Endodermal cell (in vitro differentiated cells): ENCODE measurements at places on chromosomes 13 and 19. TPM values are rescaled to one million over a fixed set of nuclear protein-coding genes. Genes with fewer than 3 reads are reported as not detected.
A peak's percentile ranks its signal among the peaks of the same experiment; 100 is the strongest.

Gene TNFRSF19
- total RNA-seq, result 9.7 and 13.0 TPM in 2 replicates

Gene XAB2
- 44.6 to 47.9 TPM (median 46.6 TPM) in 3 replicates for total RNA-seq

Gene KIR2DL3
- not detected in 2 replicates for total RNA-seq

Gene TEX26
- not detected in 2 replicates for total RNA-seq

Gene INSL3
- total RNA-seq, result 0.80 to 0.84 TPM in 2 of 3 replicates, not detected in the other

DNA sequence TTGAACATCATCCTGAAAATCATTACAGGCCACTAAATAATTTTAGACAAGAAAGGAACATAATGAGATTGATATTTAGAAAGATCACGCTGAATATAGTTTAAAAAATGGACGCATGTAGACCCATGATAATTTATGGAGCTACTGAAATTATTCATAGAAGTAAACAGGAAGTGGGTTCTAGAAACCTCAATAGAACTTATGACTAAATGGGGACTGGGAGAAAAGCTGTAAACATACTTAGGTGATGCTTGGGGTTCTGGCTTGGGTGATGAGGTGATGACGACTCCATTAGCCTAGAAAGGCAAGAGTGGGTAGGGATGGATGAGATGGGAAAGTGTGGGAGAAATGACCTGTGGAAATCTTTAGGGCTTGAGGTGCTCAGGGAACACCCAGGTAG lies 484.0 kb downstream of the MYO16 start:
- H3K27me3 ChIP-seq, result no peaks in the 10 kb centered on the region
- H3K4me3 ChIP-seq, result no peak overlapping the region
- no peak overlapping the region for H3K27ac ChIP-seq
- DNase-seq, result no peak

- no peak for DNase-seq
- no peaks in the 10 kb centered on the region for H3K27me3 ChIP-seq
- H3K4me1 ChIP-seq, result peaks cover 17% of the 10 kb centered on the region
- H3K4me3 ChIP-seq, result no peak overlapping the region
- no peak overlapping the region for H3K27ac ChIP-seq
Observed at GRCh38 chr13:34749046-34749445, 193.0 kb upstream of the NBEA start.

GRCh38 chr13:98773921-98774320 lies 21.4 kb upstream of the SLC15A1 start:
- no peaks in the 10 kb centered on the region for H3K4me1 ChIP-seq
- H3K27ac ChIP-seq, result no peak overlapping the region
- H3K36me3 ChIP-seq, result no peaks in the 10 kb centered on the region
- no peak overlapping the region for H3K4me3 ChIP-seq
- peaks cover 5% of the 10 kb centered on the region for H3K27me3 ChIP-seq
- DNase-seq, result no peak

DNA sequence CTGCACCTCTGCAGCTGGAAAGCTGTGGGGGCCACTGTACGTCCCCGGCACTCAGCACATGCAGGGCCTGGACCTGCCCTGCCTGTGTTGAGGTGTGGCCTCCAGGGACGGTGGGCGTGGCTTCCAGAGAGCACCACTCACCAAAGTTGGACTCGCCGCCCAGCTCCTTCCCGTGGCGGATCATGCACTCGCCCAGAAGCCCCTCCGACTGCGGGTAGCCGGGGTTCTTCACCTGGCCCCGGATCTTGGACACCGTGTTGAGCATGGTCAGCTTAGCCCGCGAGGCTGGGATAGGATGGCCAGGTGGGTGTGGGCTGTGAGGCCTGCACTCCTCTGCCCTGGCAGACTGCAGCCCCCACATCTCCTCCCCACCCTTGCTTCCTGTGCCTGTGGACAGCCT lies 22.0 kb downstream of the MPND start:
- H3K27ac ChIP-seq, result peak overlapping the region; percentile 24
- no peaks in the 10 kb centered on the region for H3K27me3 ChIP-seq
- DNase-seq, result peak; percentile 55
- peaks cover 3% of the 10 kb centered on the region for H3K4me1 ChIP-seq
- no peak overlapping the region for H3K4me3 ChIP-seq

DNA sequence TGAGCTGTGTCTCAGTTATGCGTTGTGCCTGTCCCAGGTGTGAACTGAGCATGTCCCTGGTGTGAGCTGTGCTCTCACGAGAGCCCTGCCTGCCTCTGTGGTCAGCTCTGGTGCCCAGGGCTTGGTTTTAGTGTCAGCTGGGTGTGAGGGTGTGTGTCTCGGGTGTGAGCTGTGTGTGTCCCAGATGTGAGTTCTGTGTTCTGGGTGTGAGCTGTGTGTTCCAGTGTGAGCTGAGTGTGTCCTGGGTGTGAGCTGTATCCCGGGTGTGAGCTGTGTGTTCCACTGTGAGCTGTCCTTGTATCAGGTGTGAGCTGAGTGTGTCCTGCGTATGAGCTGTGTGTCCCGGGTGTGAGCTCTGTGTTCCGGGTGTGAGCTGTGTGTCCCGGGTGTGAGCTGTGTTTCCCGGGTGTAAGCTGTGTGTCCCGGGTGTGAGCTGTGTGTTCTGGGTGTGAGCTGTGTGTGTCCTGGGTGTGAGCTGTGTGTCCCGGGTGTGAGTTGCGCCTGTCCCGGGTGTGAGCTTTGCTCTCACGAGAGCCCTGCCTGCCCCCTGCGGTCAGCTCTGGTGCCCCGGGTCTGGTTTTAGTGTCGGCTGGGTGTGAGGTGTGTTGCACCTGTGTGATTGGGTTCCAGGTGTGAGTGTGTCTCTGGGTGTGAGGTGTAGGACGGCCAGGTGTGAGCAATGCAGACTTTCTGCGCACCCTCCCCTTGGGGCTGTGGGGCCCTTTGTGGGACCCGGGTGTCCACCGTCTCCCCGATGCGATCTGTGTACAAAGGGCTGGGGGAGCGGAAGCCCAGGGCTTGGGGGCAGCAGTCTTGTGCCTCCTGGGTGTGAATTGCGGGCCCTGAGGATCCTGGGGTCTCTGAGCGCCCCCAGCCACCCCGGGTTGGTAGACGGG lies 7.1 kb upstream of the PEAK3 start:
- no peak overlapping the region for H3K4me3 ChIP-seq
- H3K27ac ChIP-seq, result no peak overlapping the region
- no peaks in the 10 kb centered on the region for H3K36me3 ChIP-seq
- no peak for DNase-seq

DNA sequence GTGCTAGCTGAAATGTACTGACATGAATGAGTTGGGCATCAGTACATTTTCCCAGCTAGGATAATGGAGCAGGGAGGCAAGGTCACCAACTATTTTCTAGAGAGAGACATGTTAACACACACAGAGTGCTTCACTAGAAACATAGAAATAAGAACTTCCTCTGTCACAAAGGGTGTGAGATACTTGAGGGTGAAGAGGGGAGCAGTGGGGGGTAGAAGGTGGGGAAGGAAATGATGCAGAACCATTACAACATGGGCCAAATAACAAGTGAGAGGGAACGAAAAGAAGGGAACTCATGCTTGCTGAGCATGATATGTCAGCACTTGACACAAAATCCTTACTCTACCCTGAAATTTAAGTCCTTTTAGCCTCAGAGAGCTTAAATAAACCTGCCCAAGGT lies 87.8 kb upstream of the RFC3 start:
- no peak overlapping the region for H3K27ac ChIP-seq
- DNase-seq, result no peak
- no peaks in the 10 kb centered on the region for H3K4me1 ChIP-seq
- no peak overlapping the region for H3K4me3 ChIP-seq
- no peaks in the 10 kb centered on the region for H3K27me3 ChIP-seq

GRCh38 chr13:50712881-50713280 lies 130.6 kb downstream of the DLEU7 start:
- H3K4me3 ChIP-seq, result no peak overlapping the region
- no peaks in the 10 kb centered on the region for H3K4me1 ChIP-seq
- peaks cover 41% of the 10 kb centered on the region for H3K27me3 ChIP-seq
- H3K27ac ChIP-seq, result no peak overlapping the region

DNA sequence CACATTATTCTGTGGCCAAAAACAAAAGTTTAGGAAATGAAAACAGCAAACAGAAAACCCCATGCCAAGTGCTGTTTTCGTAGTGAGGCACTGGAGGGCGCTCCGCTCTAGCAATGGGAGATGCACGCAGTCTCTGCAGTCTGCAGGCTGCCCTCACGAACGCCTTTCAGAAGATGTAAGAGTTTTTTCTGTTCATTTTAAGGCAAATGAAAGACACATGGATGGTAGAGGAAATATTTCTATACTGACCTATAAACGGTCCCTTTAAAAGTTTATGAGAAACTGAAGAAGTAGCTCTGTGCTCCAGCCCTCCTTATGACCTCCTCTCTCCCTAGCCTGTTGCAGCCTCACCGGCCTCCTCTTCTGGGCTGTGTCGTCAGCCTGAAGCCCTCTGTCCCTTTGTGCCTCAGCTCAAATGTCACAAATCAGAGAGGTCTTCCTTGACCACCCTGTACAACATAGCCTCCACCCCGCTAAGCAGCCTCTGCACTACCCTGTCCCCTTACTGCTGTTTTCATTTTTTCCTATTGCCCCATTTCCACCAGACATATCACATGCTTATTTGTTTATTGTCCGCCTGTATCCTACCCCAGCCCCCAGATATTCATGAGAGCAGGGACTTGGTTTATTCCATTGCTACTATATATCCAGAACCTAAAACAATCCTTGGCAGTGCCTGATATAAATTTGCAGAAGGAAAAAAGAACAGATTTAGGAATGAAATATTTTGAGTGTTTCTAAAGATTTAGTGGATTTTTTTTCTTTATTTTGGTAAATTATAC lies 116.4 kb downstream of the TM9SF2 start:
- H3K4me3 ChIP-seq, result no peak overlapping the region

- no peaks in the 10 kb centered on the region for H3K27me3 ChIP-seq
- no peak overlapping the region for H3K27ac ChIP-seq
- peaks cover 90% of the 10 kb centered on the region for H3K36me3 ChIP-seq
- peaks cover 15% of the 10 kb centered on the region for H3K4me1 ChIP-seq
- H3K4me3 ChIP-seq, result peak overlapping the region; percentile 24
Observed at GRCh38 chr19:47151627-47152026, 21.0 kb downstream of the SAE1 start.
